ENCODE measurements at places on chromosomes 13 and 19.

DNA sequence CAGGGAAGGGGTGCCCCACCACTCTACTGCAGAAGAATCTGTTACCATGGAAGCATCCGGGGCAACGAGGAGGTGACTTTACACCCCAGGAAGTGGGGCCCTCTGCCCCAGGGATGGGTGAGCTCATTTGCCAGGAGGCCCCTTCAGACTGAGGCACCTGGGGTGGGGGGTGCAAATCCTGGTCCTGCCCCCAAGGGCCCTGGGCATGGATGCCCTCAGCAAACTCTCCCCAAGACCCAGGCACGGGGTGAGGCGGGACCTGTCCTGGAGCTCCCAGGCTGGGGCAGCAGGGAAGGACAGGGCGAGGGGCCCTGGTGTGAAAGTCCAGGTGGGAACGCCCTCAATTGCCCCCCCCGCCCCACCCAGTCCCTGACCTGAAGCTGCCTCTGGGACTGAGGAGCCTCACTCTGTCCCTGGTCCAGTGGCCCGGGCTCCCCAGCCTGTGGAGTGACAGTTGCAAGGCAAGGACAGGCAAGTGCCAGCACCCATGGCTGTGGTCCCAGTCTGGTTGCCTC lies 52.5 kb downstream of the C1QTNF9 start:
- DNase-seq: no peak

- DNase-seq: no peak
Measured at GRCh38 chr19:36093146-36093662, 17.7 kb upstream of the OVOL3 start.

GRCh38 chr19:10773969-10774368 lies 56.1 kb downstream of the DNM2 start:
- DNase-seq: no peak

GRCh38 chr13:40391788-40392187 lies 274.7 kb downstream of the FOXO1 start:
- no peak for DNase-seq

DNA sequence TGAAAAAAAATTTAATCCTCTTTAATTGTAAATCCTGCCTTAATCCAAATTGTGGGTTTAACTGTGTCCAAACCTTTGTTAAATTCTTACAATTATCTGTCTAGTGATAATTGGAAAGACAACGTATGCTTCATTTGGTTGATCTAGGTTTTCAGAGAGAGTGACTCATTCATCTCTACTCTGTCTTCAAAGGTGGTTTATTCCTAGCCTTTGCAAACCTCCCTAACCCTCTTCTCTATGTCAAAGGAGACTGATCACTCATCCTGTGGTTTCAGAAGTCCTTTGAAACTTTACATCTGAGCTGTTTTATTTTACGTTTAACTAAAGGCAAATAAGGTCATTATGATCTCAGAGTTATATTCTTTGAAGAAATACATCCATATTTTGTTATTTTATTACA lies 8.8 kb upstream of the OXGR1 start:
- DNase-seq: no peak

- DNase-seq: no peak
Measured at GRCh38 chr13:32316028-32316339, 676 bp downstream of the BRCA2 start.

DNA sequence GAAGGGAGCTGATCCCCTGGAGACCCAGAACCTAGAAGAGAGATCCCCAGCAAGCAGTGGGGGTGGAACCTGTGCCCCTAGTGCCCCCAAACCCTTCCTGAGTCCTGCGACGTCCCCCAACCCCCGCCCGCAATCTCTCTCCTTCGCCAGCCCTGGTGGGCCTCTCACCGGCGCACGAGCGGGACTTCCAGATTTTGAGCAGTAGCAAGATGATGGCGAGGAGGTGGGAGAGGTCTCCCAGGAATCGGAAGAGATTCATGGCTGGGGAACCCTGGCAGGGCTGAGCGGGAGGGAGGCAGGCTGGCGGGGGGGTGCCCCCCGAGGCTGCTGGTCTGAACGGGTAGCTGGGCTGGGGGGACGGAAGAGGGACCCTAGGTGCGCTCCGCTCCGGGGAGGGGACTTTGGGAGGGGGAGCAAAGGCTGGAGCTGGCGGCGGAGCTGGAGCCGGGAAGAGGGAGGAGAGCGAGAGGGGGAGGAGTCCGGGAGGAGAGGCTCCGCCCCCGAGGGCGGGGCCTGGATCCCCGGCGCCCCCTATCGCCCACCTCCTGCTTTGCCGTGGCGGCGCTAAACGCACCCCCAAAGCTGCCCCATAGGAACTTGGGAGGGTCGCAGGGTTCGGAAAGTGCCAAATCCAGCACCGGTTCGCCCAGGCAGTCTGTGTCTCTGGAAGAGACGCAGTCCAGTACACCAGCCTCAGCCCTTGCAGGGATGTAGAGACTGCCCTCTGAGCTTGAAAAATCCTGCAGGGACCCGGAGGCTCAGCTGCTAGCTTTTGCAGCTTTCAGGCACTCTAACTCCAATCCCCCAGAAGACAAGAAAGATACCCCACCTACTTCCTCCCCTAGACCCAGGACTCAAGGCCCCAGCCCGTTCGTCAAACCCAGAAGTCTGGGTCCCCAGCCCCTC lies at the start of gene KDELR1:
Gene KDELR1, minus strand, starts transcription at position 452 of the 906 bp plus-strand sequence. Its CDS starts 193 bp downstream, at position 259.
- peak; percentile 91 for DNase-seq

- DNase-seq: no peak
Measured at GRCh38 chr13:49388091-49388635, 55.7 kb downstream of the CAB39L start.

DNA sequence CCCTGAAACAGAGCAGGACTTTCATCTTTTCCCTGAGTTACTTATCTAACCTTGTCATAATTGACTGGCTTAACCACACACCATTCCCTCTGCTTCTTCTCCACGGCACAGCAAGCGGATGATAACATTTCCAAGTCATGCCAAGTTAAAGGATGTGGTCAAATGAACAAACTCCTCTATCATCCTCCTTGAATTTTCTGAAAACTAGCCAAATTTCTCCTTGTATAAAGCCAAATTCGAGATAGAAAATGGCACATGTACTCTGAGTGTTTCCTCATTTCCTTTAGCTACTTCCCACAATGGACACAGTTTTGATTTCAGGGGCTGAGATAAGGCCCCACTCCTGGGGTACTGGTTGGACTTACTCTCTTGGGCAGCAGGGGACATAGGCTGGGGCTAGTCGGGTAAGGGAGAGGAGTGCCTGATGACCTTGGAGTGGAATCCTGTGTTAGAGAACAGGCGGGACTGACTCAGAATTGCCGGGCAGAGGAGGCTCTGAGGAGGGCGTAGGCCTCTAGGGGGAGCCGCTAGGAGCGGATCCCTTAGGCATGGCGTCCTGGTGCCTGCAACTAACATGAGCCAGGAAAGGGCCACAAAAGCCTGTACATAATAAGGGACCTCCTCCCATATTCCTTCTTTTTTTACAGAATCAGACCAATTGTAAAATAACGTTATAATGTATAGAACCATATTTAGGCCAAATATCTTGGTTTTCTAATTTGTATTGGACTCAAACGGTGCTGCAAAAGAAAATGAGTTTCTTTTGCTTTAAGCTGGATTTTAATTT lies 20.3 kb upstream of the TMTC4 start:
- DNase-seq: no peak

GRCh38 chr19:6760606-6761005 lies 6.6 kb downstream of the SH2D3A start:
- no peak for DNase-seq

DNA sequence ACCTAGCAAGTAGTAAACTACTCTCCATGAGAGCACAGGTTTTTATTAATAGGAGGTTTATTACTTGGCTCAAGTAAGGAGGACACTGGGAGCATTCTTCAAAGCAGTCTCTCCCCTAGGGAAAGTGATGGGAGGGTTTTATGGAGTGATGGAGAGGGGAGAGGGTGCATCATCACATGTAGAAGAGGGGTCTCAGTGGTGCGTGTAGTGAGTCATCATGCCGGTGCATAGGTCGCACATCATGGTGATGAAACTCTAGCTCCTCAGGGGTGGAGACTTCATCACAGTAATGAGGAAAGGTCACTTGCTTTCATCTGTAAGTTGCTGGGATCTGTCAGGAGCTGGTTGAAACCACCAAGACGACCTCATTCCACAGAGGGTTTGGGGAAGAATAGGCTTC lies 210.8 kb upstream of the UBL3 start:
- no peak for DNase-seq

- no peak for DNase-seq
Measured at GRCh38 chr19:48043675-48044258, at the start of gene CABP5. CABP5 (minus strand) TSS chr19:48044079; CDS start chr19:48043922, 157 bp downstream.

- DNase-seq: no peak
Measured at GRCh38 chr13:18948012-18948663, 233.5 kb downstream of the TUBA3C start.

GRCh38 chr13:23845105-23845725 lies 44.0 kb downstream of the MIPEP start:
- DNase-seq: no peak
